ENCODE measurements at places on chromosomes 1 and 21. TPM values are rescaled to one million over a fixed set of nuclear protein-coding genes. Genes with fewer than 3 reads are reported as not detected.

The CATSPERE gene
- 2.3 TPM for total RNA-seq

The ZP4 gene
- not detected for total RNA-seq

The CLCNKB gene
- total RNA-seq: not detected

The PGLYRP3 gene
- total RNA-seq: not detected

The HES3 gene
- total RNA-seq: not detected

The MAD2L2 gene
- 30.0 TPM for total RNA-seq

The EXTL1 gene
- total RNA-seq: not detected

The KLHDC7A gene
- not detected for total RNA-seq

The PTGFR gene
- total RNA-seq: 0.35 TPM

The PRDM16 gene
- total RNA-seq: 0.12 TPM

The KMO gene
- not detected for total RNA-seq

The ARTN gene
- not detected for total RNA-seq

The HSPB7 gene
- total RNA-seq: not detected

The ZYG11A gene
- 0.73 TPM for total RNA-seq

The CHRNB2 gene
- total RNA-seq: 0.12 TPM

The LCE3E gene
- total RNA-seq: not detected

The KPRP gene
- total RNA-seq: not detected

The FMO2 gene
- not detected for total RNA-seq

The CTSK gene
- total RNA-seq: 5.5 TPM

The HTR6 gene
- total RNA-seq: not detected

The CACNA1S gene
- total RNA-seq: not detected

The CYYR1 gene
- 28.2 TPM for total RNA-seq

The TNFRSF14 gene
- 86.1 TPM for total RNA-seq

The HSD11B1 gene
- total RNA-seq: not detected

The UTS2 gene
- not detected for total RNA-seq

The PARK7 gene
- total RNA-seq: 212 TPM

The RNPEP gene
- total RNA-seq: 76.3 TPM

The PRR9 gene
- not detected for total RNA-seq

The IGSF21 gene
- not detected for total RNA-seq

The S100A1 gene
- total RNA-seq: not detected

The MCOLN3 gene
- not detected for total RNA-seq

The WNT3A gene
- total RNA-seq: not detected

The GNG12 gene
- 156 TPM for total RNA-seq

The SPRR2B gene
- not detected for total RNA-seq
